GM12891 (cell line): ENCODE measurements at places on chromosomes 6 and 20.

GRCh38 chr20:57596998-57597939 lies 23.0 kb downstream of the ZBP1 start:
- DNase-seq: peak; percentile 93

DNA sequence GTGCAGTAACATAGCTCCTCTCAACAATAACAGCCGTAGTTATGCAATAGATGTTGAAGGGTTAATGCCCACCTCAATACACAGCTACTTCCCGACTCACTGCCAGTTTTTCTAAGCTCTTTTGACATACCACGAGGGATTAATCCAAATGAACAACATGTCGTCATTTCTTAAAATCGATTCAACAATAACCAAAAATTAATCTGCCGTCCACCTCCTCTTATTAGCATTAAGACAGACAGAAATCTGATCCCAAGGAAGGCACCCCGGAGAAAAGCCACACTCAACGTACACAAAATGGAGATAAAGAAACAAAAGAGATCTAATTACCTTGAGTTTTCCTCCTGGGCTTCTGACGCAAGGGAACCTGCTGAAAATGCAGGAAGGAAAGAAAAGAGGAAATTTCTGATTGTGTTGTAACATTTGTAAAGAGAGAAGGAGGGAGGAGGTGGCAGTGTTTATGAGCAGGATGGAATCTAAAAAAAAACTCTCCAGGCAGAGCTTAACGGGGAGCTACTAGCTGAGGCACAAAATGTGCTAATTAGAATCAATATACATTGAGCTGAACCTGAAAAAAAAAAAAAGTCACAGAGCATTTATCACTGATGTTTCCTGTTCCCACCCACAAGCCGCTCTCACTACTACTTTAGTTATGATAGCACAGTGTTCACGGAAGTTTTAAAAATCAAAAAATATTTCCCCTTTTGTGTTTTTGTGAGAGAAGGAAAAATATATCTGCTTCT lies 109.3 kb downstream of the IPCEF1 start:
- no peak for DNase-seq

DNA sequence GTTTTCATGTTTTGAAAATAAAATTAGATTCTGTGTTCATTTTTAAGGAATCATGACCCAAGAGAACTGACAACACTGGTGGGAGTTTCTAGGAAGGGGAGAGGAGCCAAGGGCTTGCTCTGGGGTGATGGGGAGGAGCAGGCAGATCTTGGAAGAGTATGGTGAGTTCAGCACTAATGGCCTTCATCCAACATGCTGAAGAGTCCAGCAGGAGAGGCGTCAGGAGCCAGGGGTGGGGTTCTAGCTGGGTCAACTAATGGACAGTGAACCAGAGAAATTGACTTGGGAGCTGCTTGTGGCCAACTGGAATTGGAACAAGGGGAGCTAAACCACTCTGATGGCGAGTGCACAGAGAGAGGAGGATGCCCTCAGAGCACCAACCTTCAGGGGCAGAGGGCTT lies 107.1 kb downstream of the MRPL14 start:
- DNase-seq: no peak

GRCh38 chr6:36381502-36382389 lies 5.7 kb downstream of the ETV7 start:
- no peak for DNase-seq

DNA sequence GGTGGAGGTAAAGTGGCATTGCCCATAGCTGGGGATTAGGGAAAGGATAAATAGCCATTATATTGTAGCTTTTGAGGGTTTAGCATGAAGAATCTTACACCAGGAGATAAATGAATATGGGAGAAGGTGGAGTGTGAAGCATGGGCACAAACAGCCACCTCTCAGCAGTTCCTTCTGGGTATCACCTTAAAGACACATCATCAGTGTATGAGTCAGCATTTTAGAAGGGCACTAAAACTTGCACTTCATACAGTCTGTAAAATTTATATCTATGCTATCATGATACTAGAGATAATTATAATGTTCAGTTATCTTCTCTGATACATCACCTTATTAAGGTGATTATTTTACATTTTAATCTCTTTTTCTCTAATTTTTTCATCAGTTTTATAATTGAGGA lies 25.3 kb downstream of the SLC35A1 start:
- no peak for DNase-seq

GRCh38 chr6:154690857-154691256 lies 42.4 kb upstream of the SCAF8 start:
- no peak for DNase-seq
